Renal pelvis (tissue), 12 donors: ENCODE measurements at places on chromosomes 11 and 22. TPM values are rescaled to one million over a fixed set of nuclear protein-coding genes. Genes with fewer than 3 reads are reported as not detected.
A peak's percentile ranks its signal among the peaks of the same experiment; 100 is the strongest.

Gene B3GAT3
- polyA plus RNA-seq = 38.7 TPM

Gene PRRG4
- 4.8 TPM for polyA plus RNA-seq

Gene POTEH
- polyA plus RNA-seq = not detected

Gene SLC22A9
- 0.03 TPM for polyA plus RNA-seq

GRCh38 chr11:57180081-57180561 lies 1.6 kb upstream of the LRRC55 start:
- peak; percentile 57 for DNase-seq

DNA sequence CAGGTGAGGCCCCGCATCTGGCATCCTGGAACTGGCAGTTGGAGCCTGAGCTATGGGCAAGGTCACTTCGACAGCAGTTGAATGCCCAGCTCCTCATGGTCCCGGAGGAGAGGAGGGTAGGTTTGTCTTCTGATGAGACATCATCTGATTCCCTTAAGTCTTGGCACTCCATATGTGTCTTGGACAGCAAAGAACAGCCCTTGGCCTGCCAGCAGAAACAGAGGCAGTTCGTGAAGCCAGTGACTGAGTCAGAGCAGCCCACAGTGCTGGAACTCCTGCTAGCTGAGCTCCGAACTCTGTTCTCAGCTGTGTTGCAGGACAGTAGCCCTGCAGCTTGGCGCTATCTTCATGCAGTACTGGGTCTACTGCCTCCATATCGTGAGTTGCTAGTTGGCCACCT lies 1.0 kb downstream of the DNHD1 start:
- DNase-seq = no peak

DNA sequence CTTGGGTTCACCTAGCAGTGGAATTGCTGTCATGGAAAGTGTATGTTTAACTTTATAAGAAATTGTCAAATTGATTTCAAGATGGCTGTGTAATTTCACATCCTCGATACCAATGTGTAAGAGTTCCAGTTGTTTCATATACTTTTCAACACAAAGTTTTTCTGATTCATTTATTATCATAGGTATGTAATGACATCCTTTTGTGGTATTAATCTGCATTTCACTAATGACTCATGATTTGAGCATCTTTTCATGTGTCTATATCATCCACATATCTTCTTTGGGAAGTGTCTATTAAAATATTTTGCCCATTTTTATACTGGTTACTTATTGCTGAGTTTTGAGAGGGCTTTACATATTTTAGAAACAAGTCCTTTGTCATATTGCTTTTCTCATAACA lies 17.0 kb upstream of the GLYATL1B start:
- no peak for DNase-seq

GRCh38 chr11:698493-699115 lies 3.0 kb downstream of the TMEM80 start:
- no peak for DNase-seq

DNA sequence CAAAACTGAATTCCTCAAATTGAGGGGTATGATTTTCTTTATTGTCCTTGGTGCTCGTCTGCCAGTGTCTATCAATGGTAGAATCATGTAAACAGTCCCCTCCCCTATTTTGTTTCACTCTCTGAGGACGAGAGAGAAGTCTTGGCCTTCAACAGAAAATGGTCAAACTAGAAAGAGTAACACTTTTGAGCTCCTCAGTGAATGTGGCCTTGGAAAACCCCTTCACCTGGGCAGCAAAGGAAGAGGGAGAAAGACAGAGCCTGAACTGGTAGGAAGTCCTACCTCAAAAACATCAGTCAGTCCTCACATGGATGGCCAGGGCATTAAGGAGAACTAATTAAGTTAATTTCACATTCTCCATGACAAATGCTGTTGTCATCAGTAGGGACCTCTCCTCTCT lies 86.1 kb upstream of the TOP3B start:
- no peak for DNase-seq

DNA sequence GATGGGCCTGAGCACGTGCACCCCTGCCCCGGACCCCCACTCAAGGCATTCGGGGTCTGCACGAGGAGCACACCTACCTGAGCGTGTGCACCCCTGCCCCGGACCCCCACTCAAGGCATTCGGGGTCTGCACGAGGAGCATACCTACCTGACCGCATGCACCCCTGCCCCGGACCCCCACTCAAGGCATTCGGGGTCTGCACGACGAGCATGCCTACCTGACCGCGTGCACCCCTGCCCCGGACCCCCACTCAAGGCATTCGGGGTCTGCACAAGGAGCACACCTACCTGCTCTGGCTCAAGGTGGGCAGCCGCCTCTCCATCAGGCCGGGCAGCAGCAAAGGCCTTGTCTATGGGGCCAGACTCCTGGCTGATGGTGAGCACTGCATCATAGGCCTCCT lies 48.7 kb upstream of the LRRC32 start:
- no peak for DNase-seq
